ENCODE measurements at places on chromosomes 13 and 19.

DNA sequence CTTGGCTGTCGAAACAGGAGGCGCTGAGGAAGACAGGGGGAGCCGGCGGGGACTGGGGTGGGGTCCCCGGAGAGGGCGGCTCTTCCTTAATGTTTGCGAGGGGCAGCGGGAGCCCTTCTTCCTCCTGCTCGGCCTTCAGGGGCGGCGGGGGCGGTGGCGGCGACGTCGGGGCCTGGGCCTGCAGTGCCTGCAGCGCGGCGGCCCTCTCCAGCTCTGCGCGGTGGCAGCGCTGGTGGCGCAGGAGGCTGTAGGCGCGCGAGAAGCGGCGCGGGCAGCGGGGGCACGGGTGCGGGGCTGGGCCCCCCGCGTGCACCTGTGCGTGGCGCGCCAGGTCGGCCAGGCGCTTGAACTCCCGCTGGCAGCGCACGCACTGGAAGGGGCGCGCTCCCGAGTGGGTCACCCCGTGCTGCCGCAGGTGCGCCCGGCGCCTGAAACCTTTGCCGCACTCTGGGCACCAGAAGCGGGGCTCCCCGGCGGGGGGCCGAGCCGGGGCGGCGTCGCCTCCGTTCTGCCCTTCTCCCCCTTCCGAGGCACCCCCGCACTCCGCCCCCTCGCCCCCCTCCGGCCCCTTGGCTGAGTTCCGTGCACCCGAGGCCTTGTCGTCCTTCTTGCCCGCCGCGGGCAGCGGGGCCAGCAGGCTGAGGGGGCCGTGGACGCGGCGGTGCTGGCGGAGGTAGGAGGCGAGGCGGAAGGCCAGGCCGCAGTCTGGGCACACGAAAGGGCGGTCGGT, 2.5 kb downstream of the ZNF579 start:
- DNase-seq = no peak

GRCh38 chr19:1149259-1150045, 24.6 kb downstream of the SBNO2 start:
- DNase-seq = no peak

DNA sequence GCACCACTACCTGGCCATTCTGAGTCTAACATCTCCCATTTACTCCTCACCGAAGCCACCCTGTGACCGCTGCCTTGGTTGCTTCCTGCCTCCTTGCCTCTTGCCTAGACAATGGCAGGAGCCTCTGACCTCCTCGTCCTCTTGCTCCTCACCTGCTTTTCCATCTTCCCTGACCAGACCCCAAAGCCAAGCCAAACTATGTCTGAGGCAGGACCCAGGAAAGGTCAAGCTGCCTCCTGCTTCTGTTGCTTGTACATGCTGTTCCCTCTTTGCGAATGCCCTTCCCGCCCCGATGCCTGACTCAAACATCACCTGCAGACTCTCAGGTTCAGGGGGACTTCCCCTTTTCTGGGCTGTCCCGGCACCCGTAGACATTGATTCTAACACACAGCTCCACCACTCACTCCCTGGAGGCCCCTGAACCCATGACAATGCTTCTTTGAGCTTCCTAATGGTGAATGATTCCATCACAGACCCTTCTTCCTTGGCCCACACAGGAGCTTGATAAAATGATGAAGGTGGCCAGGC, 60.8 kb downstream of the F2RL3 start:
- no peak for DNase-seq

DNA sequence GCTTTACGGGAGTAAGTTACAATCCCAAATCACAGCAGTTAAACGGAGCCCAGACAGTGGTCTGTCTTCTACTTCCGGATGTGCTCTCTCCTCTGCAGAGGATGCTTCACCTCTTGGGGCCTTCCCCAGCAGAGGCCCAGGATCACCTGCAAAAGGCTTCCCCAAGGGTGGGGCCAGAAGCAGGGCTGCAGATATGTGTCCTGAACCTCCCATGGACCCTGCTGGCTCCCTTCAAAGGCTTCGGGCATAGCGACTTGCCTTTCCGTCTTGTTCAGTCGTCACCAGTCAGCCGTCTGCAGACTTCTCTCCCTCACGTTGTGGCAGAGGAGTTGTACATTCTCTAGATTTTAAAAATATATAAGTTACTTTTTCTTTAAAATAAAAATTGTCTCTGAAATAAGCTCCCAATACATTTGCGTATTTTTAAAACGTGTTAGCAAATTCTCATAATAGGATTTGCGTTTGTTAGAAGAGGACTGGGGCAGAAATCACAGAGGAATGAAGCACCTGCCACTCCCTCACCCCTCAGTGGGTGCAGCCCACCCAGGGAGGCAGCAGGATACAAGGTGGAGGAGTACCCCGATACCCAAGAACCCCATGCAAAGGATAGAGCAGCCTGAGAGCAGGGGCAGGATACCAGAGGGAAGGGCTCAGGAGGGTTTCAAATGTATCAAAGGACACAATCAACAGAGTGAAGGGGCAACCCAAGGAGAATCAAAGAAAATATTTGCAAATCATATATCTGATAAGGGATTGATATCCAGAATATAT, 22.9 kb upstream of the MEDAG start:
- DNase-seq = no peak

GRCh38 chr19:6821639-6822310, 49.3 kb downstream of the VAV1 start:
- DNase-seq = no peak

GRCh38 chr19:35059799-35060091, 18.2 kb downstream of the HPN start:
- no peak for DNase-seq

- DNase-seq = no peak
These were observed 26.4 kb upstream of the F7 start for GRCh38 chr13:113078902-113079780.

DNA sequence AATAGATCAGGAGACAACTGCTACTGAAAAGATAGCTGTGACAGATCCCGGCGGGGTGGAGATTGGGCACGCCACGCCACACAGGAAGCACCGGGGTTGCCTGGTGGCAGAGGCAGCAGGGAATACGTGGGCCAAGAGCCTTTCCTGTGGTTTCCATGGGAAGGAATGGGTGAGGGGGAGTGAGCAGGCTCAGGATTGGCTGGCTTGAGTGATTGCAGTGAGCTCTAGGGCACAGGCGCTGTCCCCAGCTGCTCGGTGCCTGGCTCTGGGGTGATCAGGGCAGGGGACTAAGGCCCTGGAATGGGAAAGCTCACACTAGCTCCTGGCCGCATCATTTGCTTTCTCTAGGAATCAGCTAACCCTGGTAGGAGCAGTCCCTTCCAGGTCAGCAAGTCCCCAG, 166.1 kb downstream of the USP12 start:
- no peak for DNase-seq

- DNase-seq = no peak
These were observed 172.5 kb upstream of the SLITRK5 start for GRCh38 chr13:87498681-87499080.

DNA sequence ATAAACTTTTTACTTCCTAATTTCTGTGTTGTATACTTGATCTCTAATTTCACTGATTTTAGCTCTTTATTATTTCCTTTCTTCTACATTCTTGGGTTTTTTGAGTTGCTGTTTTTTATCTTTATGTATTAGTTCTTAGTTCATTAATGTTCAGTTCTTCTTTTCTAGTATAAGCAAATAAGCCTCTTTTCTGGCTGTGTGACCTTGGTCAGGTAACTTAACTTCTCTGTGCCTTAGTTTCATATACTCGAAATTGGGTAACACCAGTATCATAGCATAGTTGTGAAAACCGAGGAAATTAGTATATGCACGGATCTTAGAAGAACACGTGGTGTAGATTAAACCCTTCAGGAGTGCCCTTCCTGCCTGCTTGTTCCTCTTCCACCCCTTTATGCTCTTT, 130.2 kb upstream of the C1QTNF9B start:
- DNase-seq = no peak

DNA sequence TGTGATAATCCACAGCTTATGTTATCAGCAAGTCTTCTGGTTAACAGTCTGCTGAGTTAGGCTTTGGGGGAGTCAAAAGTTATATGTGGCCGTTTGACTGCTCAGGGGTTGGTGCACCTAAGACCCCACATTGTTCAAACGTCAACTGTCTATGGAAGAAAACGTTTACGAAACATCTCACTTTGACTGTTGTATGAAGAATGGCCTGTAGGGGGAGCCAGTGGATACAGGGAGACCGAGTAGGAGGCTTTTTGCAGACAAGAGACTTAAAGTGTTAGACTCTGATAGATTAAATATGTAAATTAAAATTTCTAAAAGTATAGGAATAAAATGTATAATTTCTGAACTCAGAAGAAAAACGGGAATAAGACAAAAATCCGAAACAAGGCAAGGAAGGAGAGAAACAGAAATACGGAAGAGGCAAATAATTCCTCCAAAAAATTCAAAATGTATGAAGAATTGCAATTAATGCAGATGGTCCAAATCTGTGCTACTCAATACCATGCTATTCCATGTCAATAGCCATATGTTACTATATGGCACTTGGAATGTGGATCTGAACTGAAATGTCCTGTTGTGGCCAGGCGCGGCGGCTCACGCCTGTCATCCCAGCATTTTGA, 37.8 kb downstream of the TNFSF14 start:
- peak; percentile 67 for DNase-seq

- DNase-seq = no peak
These were observed 28.2 kb downstream of the CKM start for GRCh38 chr19:45294291-45295029.

- DNase-seq = no peak
These were observed 13.7 kb downstream of the ZBTB7A start for GRCh38 chr19:4052993-4053422.

DNA sequence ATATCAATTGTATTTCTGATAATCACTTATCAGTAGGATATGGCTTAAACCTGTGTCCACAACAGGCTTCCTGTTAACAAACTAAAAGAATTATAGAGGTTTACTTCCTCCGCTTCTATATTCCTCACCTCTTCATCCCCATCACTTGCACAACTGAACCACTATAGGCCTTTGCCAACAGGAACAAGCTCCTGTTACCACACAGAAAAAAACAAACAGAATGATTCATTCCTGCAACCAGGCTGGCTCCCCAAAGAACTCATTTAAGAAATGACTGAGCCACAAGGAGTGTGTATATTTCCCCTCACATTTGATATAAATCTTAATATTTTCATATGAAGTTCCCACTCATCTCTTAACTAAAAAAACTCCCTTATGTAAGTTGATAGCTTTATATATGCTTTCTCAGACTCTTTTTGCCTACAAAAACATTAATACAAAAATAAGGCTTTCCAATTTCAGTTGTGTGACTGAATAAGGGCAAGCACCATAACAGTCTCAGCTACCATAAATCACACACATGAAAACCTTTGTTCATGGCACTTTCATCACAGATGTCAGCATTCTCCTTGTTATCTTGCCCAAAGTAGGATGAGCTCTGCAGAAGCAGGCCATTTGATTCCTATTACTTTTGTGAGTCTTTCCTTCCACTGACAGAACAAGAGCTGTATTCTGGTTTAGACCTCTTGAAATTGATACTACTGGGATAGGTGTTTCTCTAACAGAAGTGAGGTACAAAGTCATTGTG, 366.8 kb downstream of the SLITRK1 start:
- no peak for DNase-seq

GRCh38 chr13:41785402-41786172, 175.3 kb downstream of the VWA8 start:
- no peak for DNase-seq

- DNase-seq = no peak
These were observed 67.3 kb downstream of the ATP11A start for GRCh38 chr13:112756967-112757758.

GRCh38 chr13:20528452-20528851, 2.8 kb upstream of the CRYL1 start:
- no peak for DNase-seq

GRCh38 chr19:55638864-55639359, 1.9 kb upstream of the ZNF580 start:
- DNase-seq = no peak

- no peak for DNase-seq
These were observed 462.7 kb upstream of the ZNF507 start for GRCh38 chr19:31882709-31883108.

- no peak for DNase-seq
These were observed 16.2 kb downstream of the PLPP2 start for GRCh38 chr19:275000-275399.

- DNase-seq = no peak
These were observed 37.1 kb downstream of the SMAD9 start for GRCh38 chr13:36882829-36883390.

- no peak for DNase-seq
These were observed 82.5 kb downstream of the CHST8 start for GRCh38 chr19:33704271-33704670.

DNA sequence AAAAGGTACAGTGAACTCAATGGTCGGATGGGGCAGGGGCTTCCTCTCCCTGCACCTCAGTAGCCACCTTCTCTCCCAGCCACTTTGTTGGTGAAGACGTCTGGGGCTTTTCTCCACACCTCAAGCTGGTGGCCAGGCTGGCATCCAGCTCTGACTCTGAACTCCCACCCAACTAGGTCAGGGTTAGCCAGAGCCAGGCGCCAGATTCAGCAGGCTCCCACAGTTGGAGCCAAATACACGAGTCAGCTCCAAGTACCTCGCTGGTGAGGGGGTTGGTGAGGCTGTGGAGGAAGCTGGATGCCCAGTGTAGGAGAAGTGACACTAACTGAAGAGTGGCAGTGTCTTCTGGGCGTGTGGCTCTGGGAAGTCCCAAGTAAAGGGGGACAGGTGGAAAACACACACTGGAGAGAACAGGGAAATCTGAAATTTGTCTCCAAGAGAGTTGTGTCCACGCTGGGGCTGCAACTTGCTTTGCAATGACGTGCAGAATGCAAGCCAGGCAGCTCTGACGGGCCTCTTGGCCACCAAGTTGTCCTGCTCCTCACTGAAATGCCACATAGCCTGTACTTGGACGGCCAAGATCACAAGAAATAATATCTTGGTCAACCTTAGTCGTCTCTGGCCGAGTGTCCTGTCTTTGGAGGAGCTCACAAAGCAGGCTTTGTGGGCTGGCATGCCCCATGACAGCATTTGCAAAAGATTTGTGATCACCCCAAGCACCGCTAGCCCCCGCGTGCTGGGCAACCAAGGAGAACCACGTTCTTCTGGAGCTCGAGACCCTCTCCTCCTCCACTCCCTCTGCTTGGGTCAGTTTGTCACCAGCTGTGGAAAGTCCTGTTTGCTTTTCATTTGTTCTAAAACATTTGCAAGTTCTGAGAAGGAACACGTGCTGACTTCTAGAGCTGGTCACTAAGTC, 18.1 kb downstream of the SLC7A1 start:
- DNase-seq = no peak

GRCh38 chr13:59842507-59842906, 321.2 kb downstream of the DIAPH3 start:
- DNase-seq = no peak

GRCh38 chr13:43916828-43917227, 37.1 kb downstream of the LACC1 start:
- no peak for DNase-seq

- no peak for DNase-seq
These were observed 7.6 kb upstream of the EGLN2 start for GRCh38 chr19:40791349-40791748.
